IPS DF 6.9 (cell line): ENCODE measurements at places on chromosomes 16 and 17.
A peak's percentile ranks its signal among the peaks of the same experiment; 100 is the strongest.

DNA sequence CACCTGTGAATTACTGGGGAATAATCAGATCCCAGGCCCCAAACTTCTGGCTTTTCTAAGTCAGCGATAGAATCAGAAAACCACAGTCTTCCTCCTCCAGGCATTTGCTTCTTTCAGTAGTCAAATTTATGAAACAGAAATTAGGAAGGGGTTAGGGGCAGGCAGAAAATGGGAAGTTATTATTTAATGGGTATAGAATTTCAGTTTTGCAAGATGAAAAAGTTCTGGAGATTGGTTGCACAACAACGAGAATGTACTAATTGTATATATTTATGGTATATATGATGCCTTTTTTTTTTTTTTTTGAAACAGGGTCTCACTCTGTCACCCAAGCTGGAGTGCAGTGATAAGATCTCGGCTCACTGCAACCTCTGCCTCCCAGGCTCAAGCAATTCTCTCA lies 23.5 kb downstream of the ORC6 start:
- DNase-seq = no peak

DNA sequence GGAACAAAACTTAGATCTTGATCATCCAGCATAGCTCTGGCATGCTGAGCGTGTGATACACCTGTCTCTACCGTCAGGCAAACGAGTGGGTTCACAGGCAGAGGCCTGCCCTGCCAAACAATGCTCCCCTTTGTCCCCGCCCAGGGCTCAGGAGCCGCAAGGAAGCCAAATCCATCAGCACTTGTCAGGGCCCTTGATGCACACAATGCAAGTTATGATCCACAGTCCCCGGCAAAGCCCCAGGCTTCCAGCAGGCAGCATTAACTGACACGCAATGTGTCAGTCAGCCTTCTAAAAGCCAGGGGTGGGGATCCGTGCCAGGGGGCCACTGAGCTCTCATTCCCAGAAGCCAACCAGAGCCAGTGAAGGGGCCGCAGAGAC lies 460.9 kb downstream of the SLC39A11 start:
- DNase-seq = no peak

GRCh38 chr17:82358465-82359350 lies at the start of gene TEX19:
Gene TEX19 (plus strand): TSS chr17:82359247. CDS start chr17:82362151, 2,904 bp downstream.
- no peak for DNase-seq

DNA sequence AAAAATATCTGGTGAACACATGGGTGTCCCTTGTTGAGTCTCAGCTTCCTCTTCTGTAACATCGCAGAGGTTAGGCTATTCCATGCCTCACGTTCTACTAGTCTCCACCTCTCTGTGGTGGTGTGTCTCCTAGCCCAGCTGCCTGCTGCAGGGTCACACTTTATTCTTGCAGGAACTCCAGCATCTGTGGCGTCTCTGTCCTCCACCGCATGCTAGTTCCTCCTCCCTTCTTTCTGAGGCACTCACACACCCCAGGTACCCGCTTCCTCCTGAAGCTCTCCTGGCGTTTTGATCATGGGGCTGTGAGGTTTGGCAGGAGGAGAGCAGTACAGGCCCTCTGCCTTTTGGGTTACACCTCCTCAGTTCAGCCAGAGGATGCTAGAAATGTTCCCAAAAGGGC lies 9.9 kb upstream of the TEX2 start:
- DNase-seq = no peak

DNA sequence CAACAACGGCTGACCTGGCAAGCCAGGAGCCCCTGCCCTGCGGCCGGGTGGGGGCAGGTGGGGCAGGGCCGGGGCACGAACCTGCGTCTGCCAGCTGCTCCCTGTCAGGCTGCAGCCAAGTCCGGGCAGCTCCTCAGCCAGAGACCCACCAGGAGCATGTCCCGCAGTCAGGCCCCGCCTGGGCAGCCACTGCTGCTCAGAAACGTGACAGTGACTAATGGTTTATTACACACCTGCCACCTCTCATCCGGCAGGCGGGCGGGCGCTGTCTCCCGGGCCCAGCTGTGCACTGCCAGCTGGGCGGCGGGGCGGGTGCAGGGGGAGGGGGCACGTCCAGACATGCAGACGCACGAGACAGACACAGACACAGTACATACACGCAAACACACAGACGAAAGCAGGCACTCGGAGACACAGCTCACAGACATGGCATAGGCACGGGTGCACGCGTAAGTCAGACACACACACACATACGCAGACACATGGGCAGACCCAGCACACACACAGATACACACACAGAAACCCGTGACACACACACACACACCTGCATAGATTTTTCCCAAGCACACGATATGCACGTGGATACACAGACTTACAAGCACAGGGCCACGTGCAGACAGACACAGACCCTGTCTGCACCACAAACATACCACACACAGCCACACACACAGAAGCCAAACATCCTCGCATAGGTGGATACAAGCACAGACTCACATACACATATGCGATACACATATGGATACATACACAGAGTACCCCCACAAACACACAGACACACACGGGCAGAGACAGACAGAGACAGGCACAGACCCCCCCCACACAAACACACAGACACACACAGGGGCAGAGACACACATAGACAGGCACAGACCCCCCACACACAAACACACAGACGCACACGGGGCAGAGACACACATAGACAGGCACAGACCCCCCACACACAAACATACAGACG lies 248.3 kb upstream of the CIBAR2 start:
- no peak for DNase-seq

DNA sequence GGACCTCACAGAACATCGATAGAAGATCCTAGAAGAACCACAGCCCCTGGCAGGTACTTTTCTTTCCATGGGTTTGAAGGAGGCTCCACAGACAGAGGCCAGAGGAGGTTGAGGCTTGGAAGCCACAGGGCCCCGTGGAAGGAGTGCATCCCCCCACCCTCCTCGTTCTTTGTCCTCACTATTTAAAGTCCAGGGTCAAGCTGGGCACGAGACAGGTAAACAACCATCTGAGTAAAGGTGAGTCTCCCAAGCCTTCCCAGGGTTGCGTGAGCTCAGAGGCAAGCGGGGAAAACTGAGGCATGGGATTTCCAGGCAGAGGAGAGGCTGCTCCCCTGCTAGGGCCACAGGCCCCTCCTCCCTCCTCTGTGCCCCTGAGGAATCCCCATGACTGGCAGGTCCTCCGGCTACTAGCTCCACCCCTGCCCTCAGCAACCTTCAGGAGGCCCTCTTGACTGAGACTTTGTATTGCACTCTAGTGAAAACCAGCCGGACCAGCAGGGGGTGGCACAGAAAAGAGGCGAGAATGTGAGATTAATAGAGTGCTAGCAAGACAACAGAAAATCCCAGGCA lies 927 bp upstream of the SULT1A2 start:
- no peak for DNase-seq

- DNase-seq = no peak
Measured at GRCh38 chr17:47301831-47302230, 21.9 kb upstream of the EFCAB13 start.

DNA sequence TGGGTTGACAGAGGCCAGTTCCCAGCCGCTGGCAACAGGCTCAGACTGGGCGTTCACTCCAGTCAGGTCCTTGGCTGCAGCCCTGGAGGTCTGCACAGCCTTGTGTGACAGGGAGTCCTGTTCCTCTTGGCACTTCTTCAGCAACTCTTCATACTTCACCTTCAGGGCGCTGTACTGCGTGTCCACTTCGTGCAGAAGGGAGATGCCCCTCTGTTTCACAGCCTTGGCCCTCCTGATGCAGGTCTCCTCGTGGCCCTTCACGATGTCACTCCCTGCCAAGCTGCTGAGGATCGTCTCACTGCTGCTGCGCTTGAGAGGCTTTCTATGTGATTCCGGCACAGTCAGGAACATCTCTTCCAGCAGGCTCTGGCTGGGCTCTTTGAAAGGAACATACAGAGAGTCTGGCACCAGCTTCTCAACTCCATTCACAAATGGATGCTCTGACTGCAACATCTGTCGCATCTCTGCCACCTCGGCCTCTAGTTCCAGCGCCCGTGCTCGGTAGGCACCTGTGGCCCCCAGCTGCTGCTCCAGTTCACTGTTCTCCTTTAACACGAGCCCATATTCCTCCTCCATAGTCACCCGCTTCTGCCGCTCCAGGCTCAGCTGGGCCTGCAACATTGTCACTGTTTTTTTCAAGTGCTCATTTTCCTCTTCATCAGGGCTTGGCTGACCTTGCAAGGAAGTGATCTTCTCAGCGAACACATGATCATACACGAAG lies 27.2 kb downstream of the CDR2 start:
- DNase-seq = no peak

DNA sequence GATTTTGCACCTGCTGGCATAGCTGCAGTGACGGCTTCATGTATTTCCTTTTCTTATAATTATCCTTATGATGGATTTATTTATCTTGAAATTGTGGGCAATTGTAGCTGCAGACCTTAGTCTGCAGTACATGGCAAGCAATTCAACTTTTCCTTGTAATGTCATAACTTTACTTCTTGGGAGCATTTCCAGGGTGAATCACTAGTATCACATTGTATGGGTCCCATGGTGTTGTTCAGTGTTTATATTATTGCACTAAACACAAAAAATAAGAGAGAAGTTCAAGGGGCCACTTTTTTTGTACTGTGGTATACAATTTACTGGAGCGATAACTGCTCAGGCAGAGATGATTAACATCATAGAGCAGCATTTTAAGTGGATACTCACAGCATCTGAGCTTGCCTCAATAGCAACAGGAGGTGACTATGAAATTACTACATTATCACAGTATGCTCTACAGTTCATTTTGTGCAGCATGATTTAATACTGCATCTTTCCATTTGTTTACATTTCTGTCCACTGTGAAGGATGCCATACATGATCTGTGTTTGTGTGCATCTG lies 169.5 kb downstream of the STX8 start:
- DNase-seq = no peak

DNA sequence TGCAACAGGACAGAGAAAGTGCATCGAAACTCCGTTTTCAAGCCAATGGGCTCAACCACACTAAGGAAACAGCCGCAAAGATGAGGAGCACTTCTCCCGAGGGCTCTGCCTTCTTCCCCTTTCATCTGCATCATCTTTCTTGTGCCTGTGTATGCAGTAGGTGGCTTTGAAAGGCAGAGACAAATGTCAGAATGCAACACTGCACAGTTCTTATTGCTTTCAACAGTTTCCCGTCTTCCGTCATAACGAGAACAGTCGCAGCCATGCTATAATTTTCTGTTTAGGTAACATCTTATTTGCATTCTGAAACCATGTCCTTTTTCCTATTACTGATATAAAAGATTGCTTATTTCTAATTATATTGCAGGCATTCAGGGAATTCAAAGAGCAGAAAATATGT lies 205.2 kb downstream of the SLC39A11 start:
- DNase-seq = no peak

- no peak for DNase-seq
Measured at GRCh38 chr16:63745456-63745855, 1376.4 kb downstream of the CDH11 start.

GRCh38 chr16:25570131-25570530 lies 121.6 kb upstream of the HS3ST4 start:
- DNase-seq = no peak

DNA sequence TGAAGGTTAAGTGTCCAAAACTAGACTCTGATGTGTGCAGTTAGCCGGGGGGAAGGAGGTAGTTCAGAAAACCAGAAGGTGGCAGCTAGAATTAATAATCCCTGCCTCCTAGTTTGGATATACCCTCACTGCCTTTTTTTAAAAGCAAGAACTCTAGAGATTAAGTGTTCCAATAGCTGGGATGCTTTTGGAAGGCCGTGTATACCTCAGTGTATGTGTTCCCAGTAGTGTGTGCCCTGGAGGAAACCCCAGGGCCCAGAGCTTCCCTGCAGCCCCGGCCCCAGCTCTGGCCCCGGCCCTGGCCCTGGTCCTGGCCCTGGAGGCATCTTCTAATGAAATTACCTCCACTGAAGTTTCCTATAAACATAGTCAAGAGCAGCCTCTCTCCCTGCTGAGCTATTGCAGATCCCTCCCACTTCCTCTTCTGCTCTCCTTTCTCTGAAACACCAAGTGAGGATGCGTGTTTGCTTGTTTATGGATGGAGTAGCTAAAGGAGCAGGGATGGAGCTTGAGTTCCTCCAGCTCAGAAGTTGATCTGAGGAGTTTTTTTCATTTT lies 130.7 kb downstream of the PRKCA start:
- no peak for DNase-seq

DNA sequence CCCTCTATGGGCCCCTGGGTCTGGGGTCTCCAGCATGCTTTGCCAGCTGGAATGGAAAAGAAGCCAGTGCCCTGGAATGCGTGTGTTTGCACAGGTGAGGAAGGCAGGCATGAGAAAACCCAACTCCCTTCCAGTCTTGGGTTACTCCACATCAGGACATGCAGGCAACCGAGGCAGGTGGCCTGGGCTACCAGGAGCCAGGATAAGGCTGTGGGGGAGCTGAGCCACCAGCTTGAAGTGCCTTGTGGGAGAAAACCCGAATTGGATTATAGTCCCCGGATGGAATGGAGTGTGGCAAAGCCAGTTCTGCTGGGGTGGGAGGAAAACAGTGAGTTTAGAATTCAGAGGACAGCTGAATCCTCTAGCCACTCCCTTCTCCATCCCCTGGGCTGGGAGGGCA lies 7.2 kb downstream of the SRCIN1 start:
- DNase-seq = peak; percentile 97

GRCh38 chr17:66165537-66166123 lies 26.3 kb downstream of the CEP112 start:
- DNase-seq = peak; percentile 2

GRCh38 chr17:45143767-45144198 lies 4.5 kb upstream of the HEXIM1 start:
- no peak for DNase-seq

GRCh38 chr16:69880640-69881133 lies 70.4 kb upstream of the CLEC18A start:
- no peak for DNase-seq

- no peak for DNase-seq
Measured at GRCh38 chr17:65230040-65230439, 92.9 kb downstream of the RGS9 start.

DNA sequence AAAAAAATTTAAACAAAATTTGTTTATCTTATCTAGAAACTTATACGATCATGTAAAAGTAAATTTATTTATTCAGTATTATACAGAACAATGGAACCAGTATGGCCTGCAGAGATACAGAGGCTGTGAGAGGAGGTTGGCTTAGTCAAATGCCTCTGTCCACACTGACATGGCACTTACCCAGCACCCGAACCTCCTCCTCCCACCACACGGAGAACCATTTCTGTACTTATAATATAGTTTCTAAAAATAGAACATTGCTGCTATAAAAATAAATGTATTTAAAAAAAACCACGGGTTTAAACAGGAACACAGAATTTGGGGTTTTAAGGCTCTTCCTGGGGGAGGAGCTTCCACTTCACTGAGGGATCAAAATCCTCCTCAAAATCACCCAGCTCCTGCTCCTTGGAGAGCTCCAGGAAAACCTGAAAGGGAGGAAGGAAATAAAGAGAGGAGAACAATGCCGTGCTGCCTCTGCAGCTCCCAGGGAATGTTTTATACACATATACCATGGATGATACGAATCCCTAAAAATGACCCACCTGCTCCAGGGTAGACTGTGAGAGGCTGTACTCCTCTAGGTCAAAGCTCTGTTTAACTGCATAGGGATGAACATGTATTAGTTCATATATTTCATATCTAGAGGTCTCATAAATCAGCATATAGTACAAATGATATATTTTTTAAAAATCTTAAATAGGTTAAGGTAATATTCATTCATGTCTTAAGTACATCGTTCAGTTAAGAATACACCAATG lies 87.3 kb downstream of the ABCA8 start:
- no peak for DNase-seq

- DNase-seq = no peak
Measured at GRCh38 chr17:57945996-57946797, 9.0 kb downstream of the CUEDC1 start.

GRCh38 chr16:7021653-7022275 lies 310.9 kb upstream of the RBFOX1 start:
- DNase-seq = no peak

GRCh38 chr17:9079461-9080103 lies 58.3 kb downstream of the NTN1 start:
- no peak for DNase-seq
